ENCODE measurements at places on chromosomes 6 and 20. TPM values are rescaled to one million over a fixed set of nuclear protein-coding genes. Genes with fewer than 3 reads are reported as not detected.

The RNF182 gene
- 0.48 TPM for polyA plus RNA-seq

The TEAD3 gene
- polyA plus RNA-seq, result 27.1 TPM

The MYBL2 gene
- 0.11 TPM for polyA plus RNA-seq

The CENPW gene
- polyA plus RNA-seq, result 0.97 TPM

The TOX2 gene
- polyA plus RNA-seq, result 1.9 TPM

The COL21A1 gene
- polyA plus RNA-seq, result 19.9 TPM

The OTOR gene
- not detected for polyA plus RNA-seq

The MARCKS gene
- 11.0 TPM for polyA plus RNA-seq

The LY6G5B gene
- polyA plus RNA-seq, result 4.6 TPM

The NOP56 gene
- 40.9 TPM for polyA plus RNA-seq

The MAPK13 gene
- polyA plus RNA-seq, result 1.4 TPM

The PRPH2 gene
- polyA plus RNA-seq, result 0.45 TPM

The TFAP2D gene
- not detected for polyA plus RNA-seq

All from right cardiac atrium (tissue), 5 donors.